ENCODE measurements at places on chromosomes 6 and 20.
A peak's percentile ranks its signal among the peaks of the same experiment; 100 is the strongest.

DNA sequence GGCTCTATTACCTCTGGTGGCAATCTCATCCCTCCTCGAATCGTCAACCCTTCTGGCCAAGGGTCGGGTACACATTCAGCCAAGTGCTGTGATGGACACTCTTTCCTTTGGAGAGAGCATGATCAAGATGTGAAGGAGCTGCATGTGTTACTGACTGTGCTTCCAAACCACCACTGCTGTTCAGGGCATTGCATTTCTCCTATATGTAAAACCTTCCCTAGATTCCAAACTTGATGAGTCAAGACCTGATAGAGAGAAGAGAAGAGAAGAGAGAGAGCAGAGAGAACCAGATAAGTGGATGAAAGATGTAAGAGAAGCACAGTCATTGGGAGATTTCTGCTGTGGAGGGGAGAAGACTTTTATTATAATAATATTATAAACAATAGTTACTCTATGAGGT lies 162.2 kb downstream of the KCNQ5 start:
- no peak for DNase-seq

DNA sequence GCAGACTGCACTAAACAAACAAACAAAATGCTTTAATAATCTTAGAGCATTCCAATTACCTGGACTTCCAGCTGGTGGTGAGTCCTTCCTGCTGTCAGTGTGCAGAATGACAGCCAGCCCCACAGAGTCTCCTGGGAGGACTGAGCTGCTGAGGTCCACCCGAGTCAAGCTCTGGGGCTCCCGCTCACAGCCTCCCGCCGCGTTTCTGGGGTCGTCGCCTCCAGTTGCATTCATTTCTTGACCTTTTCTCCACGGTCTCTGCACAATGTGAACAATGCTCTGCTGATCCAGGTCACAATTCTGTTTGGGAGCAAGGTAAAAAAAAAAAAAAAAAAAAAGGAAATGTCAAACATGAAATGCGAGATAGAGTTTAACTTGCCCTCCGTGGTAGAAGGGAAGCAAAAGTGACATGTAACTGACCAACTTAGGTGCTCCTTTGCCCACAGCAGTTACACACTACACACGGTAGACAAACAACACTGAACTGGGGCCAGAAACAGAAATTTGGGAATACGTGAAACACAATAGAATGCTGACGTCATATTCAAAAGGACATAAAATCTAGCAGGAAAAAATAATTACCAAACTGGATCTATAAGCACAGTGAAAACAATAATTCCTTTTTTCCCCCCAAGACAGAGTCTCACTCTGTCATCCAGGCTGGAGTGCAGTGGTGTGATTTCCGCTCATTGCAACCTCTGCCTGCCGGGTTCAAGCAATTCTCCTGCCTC lies 464.9 kb downstream of the PRKN start:
- DNase-seq: no peak

DNA sequence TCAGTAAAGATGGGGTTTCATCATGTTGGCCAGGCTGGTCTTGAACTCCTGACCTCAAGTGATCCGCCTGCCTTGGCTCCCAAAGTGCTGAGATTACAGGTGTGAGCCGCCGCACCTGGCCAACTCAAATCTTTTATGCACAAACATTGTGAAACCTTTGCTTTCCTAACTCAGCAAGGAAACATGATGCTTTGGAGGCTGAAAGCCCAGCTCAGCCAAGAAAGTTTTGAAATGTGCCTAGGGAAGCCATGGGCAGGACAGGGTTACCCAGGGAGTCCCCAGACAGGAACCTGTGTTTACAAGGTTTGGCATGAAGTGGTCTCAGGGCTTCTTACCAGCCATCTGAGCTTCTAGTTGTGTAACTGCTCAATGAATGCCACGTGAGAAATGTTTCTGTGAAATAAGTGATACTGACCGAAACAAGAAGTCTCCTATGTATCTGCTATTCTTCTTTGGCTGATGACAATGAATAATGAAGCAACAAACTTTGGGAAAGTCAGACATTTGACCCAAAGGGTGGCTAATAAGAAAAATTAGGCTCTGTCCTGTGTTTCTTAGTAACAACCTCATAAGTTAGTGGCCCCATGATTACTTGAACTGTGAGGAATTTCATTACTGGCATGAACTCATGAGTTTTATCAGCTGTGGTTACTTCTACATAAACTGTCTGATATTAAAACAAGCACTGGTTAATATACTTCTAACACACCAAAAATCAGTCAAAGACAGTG lies 163.5 kb downstream of the KIF6 start:
- no peak for DNase-seq

- DNase-seq: no peak
Measured at GRCh38 chr20:37968841-37969401, 64.3 kb downstream of the TTI1 start.

GRCh38 chr6:170212051-170212756 lies 78.7 kb downstream of the DLL1 start:
- no peak for DNase-seq

GRCh38 chr6:28944412-28944865 lies 20.7 kb upstream of the TRIM27 start:
- DNase-seq: peak; percentile 64

- DNase-seq: peak; percentile 67
Measured at GRCh38 chr6:14210663-14211561, 93.3 kb downstream of the CD83 start.

DNA sequence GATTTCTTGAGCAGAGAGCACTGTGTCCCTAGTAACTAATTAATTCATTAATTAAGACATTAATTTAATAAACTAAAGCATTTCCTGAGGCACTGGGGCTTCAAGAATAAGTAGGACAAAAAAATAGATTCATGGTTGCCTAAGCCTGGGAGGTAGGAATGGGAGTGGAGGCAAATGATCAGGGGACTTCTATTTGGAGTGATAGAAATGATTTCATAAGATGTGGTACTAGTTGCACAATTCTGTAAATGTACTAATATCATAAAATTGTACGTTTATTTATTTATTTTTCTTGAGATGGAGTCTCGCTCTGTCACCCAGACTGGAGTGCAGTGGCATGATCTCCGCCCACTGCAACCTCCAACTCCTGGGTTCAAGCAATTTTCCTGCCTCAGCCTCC lies 287.2 kb downstream of the KHDC1L start:
- no peak for DNase-seq

DNA sequence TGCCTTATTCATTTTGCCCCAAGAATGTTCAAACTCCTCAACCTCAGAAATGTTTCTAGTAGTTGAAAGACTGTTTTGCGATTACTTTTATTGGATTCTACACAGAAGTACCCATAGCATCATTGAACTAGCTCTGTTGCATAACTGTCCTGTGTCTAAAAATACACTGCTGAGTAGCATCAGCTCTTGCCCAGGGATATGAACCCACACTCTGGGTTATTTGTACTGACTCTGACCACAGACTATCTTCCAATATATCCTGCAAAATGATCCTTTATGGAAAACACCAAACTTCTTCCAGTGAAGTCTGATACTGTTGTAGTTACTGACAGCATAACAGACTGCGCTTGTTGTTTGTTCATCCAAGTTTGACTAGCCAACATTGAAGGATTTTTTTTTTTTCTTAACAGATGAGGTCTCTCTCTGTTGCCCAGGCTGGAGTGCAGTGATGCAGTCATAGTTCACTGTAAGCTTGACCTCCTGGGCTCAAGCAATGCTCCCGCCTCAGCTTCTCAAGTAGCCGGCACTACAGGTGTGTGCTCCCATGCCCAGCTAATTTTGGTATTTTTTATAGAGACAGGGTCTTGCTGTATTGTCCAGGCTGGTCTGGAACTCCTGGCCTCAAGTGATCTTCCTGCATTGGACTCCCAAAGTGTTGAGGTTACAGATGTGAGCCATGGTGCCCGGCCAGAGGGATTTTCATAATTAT lies 49.9 kb downstream of the TULP4 start:
- no peak for DNase-seq

- DNase-seq: no peak
Measured at GRCh38 chr20:11447371-11448100, 470.2 kb upstream of the BTBD3 start.

DNA sequence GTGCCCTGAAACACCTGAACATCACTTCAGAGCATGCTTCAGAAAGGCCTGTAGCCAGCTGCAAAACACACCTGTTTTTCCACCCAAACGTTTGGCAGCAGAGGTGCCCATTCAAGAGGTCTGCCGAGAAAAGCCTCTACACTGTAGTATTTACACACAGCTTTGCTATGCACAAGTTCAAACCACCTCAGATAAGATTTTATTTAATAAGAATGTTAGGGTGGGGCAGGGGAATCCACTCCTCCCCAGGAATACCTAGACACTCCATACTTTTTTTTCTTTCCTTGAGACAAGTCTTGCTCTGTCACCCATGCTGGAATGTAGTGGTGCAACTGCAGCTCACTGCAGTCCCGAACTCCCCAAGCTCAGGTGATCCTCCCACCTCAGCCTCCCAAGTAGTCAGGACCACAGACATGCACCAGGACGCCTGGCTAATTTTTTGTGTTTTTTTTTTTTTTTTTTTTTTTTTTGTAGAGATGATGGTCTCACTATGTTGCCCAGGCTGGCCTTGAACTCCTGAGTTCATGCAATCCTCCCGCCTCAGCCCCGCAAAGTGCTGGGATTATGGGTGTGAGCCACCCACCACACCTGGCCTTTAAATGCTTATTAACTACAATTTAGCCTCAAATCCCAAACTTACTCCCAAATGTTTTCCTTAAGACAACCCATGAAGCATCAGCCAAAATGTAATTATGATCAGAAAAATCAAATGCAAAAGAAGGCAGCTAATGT lies 9.7 kb downstream of the MRPL14 start:
- peak; percentile 55 for DNase-seq

DNA sequence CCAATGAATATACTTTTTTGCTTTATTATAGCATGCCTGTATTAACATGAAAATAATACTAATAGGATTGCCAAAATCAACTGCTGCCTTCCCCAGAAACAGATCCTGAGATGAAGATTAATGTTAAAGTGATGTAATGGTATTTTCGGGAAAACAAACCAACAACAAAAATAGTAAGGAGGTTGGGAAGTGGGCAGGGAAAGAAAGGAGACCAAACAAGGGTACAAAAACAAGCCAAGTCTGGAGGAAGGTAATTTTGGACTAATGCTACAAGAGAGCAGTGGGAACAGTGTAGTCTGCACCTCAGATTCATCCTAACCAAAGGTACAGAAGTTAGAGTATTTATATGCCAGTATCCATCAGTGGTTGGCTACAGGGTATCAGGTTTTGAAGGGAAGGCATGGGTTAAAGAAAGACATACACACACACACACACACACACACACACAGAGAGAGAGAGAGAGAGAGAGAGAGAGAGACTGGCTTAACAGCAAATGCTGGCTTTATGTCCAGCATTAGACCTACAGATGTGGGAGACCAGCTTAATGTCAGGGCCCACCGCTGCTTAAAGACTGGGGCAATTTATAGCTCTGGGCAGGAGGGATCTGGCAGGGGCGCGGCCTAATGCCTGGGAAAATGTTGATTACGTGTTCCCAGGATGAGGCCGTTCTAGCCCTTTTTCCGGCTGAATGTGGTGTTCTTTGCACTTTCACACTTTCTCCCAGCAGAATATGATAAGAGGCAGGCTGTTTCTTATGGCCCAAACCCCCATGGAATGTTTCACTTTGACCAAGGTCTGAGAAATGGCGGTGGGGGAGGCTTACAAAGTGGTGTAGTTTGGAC lies 3.8 kb upstream of the SLC17A1 start:
- DNase-seq: no peak

- DNase-seq: peak; percentile 64
Measured at GRCh38 chr6:24924580-24925356, 11.0 kb downstream of the RIPOR2 start.

DNA sequence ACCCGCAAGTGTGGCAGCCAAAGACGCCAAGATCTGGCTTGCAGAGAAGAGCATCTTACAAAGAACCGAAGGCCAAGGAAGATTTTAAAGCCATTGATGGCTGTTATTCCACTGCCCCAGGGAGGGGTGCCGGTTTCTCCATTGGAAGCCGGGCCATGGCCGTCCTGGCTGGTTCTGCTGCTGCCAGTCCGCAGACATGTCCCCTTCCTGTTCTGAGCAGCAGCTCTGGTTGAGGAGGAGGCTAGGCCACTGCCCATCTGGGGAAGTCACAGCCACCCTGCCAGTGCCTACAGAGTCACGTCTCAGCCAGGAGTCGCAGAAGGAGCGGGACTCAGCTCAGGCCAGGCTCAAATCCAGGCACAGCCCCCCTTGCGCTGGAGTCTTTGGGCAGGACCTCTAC lies 42.6 kb upstream of the MRGBP start:
- DNase-seq: no peak

DNA sequence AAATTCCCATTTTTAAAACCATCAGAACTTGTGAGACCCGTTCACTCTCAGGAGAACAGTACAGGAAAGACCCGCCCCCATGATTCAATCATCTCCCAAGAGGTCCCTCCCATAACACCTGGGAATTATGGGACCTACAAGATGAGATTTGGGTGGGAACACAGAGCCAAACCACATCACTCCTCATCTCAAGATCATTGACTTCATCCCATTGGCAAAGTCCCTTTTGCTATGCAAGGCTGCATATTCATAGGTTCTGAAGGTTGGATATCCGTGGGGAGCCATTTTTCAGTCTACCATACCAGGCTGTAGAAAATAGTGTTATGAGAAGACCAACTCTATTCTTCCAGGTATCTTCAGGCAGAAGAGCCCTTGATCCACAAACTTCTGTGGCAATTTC lies 219.1 kb downstream of the DOK5 start:
- no peak for DNase-seq

GRCh38 chr6:118281291-118281690 lies 266.8 kb upstream of the PLN start:
- no peak for DNase-seq

DNA sequence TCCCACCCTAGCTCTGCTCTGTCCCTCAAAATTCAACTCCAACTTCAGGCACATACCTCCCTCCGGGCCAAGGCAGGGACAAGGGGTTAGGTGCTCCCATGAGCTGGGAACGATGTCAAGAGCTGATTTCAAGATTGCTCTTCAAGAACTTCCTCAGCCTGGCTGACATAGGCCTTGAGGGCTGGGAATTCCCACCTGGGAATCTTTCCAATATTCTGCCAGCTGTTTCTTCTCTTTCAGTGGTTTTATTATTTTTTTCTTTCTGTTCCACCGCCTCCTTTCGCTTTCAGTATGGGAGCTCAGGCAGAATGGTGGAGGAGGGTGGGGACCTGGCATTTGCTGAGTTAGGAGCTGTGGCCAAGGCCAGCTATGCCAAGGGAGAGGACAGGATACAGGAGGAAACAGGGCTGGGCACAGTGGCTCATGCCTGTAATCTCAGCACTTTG lies 33.7 kb downstream of the SRSF3 start:
- no peak for DNase-seq

Measured in PC-9 (cell line).